Spleen (tissue), 13 donors: ENCODE measurements at places on chromosomes 11 and 22. TPM values are rescaled to one million over a fixed set of nuclear protein-coding genes. Genes with fewer than 3 reads are reported as not detected.

DNA sequence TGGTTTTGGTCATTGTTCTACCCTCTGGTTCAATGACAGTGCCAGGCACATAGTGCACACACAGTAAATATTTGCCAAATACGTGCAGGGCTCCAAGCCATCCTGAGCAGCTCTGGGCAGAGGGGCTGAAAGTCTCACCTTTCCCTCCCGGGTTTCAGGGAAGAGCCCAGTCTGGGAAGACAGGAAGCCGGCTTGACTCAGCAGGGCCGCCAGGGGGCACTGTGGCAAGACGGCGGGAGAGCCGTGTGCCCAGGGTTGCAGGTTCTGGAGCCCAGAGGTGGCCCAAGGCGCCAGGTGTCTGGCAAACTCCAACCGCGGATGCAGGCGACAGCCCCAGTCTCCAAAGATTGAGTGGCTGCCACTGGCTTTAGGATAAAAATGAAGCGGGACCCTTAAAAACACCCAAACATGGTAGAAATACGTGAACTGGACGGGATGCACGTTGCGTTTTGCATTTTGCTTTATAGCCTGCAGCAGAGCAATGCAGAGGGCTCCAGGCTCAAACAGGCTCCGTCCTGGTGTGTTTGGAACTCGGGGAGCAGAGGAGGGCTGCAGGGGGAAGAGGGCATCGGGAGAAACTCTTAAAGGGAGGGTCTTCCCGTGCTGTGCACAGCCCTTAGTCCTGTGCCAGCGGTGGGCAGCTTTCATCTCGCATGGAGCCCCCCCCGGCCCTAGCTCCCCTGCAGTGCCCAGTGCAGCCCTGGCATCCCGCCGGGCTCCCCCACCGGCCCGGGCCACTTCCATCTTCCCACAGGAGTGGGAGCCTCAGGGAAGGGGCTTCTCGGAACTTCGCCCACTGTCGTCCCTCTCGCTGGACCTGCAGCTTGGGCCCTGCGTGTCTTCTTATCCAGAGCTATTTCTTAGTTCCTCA lies 10.7 kb downstream of the KRTAP5-5 start:
- peak; percentile 50 for DNase-seq

- no peak for DNase-seq
Measured at GRCh38 chr11:57868491-57868890, 106.9 kb downstream of the CTNND1 start.

- no peak for DNase-seq
Measured at GRCh38 chr11:101880222-101880621, 34.6 kb upstream of the CEP126 start.

DNA sequence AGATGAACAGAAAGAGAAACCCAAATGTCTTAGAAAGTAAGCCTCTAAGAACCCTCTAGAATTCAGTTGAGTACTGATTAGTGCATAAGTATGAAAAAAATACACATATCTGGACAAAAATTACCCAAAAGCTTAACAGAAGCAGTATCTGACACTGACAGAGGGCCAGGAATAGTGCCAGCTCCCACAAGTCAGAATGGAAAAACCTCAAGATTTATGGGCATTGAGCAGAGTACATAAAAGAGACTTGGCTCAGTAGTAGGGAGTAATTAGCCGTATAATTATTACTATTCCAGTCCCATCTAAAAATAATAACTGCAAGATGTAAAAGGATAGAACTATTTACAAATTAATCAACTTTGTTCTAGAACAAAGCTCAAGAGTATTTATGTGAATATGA lies 834.5 kb downstream of the FAM181B start:
- DNase-seq = no peak

The ABCC8 gene
- 0.42 TPM for polyA plus RNA-seq
